ENCODE measurements at places on chromosomes 2 and 18.

DNA sequence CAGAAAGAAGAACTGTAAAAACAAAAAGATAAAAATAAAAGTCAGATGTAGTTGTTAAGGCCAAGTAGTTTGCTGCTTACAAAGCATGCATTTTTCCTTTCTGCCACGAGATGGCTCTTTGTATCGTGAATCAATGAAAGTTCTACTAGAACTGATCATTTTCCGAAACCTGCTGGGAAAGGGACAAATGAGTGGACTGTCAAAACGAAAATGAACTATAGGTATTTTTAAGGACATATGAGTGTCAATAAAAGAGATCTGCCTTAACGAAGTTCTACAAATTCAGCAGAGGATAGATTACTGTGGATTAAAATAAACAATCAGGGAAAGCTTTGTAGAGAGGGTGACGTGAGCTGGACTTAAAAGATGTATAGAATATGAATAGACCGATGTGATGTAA lies 15.0 kb upstream of the ELOA2 start:
- peak; percentile 60 for DNase-seq

DNA sequence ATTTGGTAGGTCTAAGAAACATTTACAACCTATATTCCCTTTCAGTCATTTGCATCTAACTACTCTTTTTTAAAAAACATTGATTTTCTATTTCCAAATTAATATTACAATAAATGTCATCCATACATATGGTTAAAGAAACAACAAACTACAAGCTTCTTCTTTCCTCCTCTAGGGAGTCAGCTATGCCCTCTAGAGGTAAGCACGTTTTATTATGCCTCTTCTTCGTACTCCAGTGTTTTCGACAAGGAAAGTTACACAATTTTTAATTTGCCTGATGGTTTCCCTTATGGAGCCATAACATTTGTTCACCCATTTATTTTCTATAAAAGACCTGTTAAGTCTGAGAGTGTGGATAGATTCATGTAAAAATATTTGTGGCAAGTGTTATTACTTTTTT lies 183.4 kb upstream of the CDH7 start:
- DNase-seq: no peak

DNA sequence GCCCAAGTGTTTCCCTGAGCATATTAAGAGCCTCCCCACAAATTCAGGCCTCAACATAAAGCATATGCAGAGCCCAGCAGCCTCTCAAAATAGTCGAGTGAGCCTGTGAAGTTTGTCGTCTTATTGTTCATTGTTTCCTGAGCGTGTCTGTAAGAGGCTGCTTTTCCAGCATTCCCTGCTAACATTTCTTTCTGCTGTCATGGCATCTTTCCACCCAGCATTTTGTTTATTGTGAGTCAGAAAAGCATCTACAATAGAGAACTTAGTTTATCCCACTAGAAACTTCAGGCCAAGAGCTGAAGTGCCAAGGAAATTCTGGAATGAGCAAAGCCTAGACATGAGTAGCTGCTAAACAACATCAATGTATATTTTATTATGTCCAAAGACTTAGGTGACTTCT lies 46.3 kb upstream of the STAM2 start:
- DNase-seq: peak; percentile 76

DNA sequence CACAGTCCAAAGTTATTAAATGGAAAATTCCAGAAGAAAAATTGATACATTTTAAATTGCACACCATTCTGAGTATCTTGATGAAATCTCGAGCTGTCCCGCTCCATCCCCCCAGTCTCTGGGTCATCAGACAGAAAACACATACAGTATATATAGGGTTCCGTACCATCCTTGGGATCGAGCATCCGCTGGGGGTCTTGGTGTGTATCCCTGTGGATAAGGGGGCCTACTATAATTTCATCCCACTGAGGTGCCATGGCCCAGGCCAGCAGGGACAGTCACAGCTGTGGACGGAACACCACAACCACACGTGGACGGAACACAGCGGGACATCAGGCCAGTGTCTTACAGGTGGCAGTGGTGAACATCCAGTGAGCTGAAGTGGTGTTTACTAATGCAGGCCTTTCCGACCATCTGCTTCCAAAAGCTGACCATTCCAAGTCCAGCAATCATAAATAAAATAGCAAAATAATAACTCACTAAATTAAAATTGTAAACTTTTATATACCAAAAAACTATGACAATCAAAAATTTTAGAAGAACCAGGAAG lies 14.0 kb downstream of the TWIST2 start:
- no peak for DNase-seq

- peak; percentile 79 for DNase-seq
These were observed 73.0 kb upstream of the YWHAQ start for GRCh38 chr2:9703701-9704221.

DNA sequence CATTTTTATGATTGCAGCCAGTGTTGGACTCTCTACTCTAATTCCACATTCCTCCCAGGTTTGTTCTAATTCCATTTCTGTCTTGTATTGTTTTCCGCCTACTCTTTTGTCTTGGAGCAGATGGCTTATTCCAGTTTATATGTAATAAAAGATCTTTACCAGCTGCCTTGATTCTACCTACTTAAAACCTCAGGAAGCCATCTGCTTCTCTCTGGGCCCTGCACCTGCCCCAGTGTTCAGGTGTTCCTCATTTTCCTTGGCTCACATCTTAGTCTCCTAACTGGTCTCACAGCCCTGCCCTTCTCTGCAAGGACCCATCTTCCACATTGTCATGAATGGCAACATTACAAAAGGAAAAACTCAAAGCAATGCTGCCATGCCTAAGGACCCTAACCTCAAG lies 21.0 kb upstream of the IL37 start:
- no peak for DNase-seq

DNA sequence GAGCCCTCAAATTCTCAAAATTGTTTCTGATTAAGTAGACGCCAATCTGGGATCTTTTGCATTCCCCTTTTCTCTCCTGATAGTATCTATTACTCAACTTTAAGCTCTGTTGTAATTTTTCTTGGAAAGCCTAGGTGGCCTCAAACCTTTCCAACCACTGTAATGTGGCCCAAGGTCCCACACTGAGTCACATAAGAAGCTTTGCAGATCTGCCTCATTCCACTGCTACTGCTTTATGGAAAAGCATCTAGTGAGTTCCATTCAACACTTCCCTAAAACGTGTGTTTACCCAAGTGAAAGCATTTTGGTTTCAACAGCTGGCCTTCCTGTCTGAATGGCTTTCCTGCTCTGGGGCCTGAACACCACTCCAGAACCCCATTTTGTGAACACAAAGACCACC lies 493.6 kb upstream of the SPHKAP start:
- DNase-seq: peak; percentile 45

DNA sequence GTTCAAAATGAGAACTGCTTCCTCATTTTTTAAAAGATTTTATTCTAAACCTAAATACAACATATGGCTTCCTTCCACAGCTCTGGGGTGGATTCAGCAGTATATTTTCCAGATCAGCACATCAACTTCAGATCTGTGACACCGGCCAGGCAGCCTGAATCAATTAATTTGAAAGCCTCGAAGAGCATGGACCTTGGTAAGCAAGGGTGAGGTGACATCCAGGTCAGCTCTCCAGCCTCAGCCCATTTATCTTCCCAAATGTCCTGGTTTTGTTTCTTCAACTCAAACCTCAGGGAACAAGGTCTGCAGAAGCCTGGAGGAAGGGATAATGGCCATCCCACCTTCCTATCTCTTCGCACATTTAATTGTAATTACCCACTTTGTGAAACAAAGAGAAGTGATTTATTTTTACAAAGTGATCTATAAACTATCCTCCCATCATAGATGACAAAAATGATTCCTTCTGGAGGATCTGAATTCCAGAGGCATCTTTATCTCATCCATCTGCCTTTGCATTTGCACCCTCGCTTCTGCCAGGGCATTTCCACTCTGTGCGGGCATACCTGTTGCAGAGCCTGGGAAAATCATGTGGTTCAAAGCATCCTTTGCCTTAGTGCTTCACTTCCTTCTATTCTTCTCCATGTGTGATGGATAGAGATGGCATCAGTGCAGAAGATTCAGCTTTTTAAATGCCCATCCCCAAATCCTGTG lies 489.0 kb upstream of the NRP2 start:
- DNase-seq: no peak

DNA sequence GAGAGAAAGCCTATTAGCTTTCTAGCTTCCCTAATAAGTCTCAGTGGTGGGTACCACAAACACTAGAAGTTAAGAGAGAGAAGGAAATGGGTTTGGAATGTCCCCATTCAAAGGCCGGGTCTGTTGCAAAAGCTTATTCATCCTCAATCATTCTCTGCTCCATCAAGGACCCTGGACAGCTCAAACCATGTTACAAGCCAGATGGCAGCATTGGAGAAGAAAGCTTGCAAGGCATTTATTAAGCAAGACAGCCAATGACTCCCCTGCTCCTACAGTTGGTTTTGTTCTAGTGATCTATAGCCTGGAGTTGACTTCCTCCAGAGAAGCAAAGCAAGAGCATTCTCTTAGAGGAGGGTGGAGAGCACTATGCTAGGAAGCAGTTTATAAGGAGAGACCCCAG lies 86.9 kb upstream of the LMAN1 start:
- peak; percentile 42 for DNase-seq

DNA sequence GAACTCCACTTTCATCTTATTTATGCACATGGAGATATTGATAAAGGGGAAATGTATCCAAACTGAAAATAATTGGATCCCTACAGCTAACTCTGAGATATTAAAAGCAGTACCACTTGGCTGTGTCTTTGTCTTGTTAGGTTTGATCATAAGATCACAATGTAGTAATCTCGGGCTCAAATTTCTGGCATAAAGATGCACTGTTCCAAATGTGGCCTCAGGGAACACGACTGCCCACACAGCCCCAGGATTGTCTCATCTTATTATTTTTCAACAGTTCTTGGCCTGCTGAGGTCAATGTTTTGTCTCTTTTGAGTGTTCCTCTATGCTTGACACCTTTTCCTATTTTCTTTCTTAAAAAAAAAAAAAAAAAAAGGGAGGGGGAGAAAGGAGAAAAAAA lies 114.1 kb downstream of the GBX2 start:
- peak; percentile 6 for DNase-seq

DNA sequence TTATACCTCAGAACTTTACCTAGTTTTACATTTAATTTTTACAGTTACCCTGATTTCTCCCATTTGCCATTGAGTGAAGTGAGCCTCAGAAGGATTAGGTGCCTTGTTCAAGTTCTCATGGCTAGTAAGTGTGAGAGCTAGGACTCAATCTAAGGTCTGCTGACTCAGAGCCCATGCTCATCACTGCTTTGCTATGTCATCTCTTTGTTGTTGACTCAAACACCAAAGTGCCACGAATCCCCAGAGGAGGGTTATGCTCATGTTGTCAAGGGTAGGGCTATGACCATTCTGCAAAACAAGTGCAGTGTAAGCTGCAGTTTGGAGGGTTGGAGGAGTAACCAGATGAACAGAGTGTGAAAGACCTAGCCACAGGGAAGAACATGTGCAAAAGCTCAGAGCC lies 185.4 kb upstream of the SKOR2 start:
- DNase-seq: no peak

DNA sequence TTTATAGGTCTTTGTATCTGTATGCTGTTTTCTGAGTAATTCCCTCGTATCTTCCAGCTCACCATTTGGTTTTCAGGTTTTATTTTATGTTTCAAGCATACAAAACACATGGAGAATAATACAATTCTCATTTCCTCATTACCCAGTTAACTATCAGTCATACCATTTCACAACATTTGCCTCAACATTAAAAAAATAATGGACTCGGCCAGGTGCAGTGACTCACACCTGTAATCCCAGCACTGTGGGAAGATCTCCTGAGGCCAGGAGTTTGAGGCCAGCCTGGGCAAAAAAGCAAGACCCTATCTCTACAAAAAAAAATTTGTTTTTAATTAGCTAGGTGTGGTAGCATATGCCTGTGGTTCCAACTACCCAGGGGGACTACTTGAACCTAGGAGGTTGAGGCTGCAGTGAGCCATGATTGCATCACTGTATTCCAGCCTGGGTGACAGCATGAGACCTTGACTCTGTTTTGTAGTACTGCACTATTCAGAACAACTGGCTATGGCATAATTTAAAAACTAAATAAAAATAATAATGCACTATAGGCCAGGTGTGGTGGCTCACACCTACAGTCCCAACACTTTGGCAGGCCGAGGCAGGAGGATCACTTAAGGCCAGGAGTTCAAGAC lies 20.3 kb downstream of the NPC1 start:
- DNase-seq: no peak

- no peak for DNase-seq
These were observed 21.5 kb upstream of the ALKAL2 start for GRCh38 chr2:309148-309953.

DNA sequence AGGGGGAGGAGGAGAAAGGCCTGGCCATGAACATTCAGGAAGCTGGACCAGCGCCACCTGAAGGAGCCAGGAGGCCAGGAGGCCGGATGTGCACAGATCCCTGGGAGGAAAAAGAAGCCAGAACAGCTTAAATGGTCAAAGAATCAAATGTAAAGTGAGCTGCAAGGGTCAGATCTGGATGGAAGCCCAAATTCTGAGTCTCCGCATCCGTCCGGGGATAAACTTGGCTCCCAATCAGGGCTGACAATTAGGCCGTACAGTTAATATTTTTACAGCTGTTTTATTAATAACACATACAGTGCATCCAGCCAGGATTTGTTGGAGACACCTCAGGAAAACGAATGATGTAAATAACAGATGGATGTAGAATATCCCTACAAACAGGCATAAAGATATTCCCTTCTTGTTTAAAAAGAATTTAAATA lies 495.1 kb upstream of the TCF4 start:
- DNase-seq: peak; percentile 92

DNA sequence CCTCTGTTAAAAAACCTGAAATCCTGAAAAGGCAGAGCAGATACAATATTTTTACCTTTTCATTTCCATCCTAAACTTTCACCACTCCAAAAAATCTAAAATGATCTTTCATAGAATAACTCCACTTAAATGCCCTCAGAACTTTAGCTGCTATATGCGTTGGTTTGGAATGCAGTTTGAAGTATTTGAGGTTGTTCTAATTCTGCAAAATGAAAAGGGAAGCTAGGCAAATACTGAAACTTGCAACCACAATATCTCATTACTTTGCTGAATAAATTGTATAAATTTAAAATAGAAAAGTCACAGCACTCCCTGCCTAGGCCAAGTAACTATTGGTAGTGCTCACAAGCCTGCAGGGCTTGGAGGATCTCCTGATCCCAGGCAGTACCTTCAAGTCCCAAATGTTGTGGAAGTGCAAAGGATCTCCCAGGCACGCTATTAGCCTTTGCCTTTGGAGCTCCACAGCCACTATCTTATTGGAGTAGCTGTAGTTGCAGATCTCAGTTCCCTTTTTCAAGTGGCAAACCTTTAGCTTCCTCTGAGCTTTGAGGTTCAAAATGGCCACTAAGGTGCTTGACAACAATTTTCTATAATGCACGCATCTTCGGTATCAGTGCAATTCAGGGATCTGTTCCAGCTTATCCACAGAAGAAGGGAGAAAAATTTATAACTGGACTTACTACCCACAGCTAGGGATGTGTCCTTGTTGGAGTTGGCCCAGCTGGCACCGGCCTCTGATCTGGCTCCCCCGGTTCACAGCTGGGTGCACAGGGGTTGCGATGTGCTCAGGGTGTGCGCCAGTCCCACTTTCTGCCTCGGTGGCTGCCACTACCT lies 43.4 kb upstream of the ANKRD62 start:
- DNase-seq: no peak

DNA sequence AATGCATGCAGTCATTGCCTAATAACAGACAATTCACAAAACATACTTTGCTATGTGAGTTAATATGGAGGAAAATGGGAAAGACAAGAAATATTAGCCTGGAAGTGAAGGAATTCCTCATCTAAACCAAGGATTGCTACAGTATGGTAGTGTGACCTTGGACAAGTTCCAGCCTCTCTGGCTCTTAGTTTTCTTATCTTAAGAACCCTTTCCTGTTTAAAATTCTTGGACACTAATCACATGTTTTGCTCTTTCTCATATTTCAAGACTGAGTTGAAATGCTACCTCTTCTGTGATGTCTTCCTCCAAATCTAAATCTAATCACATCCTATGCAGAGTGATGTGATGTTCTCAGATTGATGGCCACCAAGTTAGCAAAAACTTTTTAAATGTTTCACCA lies 20.8 kb upstream of the ADAM23 start:
- peak; percentile 68 for DNase-seq

Measured in IMR-90 (cell line).